ENCODE measurements at places on chromosomes 11 and 22.

- DNase-seq: no peak
These were observed 12.7 kb upstream of the SESN3 start for GRCh38 chr11:95243673-95244072.

DNA sequence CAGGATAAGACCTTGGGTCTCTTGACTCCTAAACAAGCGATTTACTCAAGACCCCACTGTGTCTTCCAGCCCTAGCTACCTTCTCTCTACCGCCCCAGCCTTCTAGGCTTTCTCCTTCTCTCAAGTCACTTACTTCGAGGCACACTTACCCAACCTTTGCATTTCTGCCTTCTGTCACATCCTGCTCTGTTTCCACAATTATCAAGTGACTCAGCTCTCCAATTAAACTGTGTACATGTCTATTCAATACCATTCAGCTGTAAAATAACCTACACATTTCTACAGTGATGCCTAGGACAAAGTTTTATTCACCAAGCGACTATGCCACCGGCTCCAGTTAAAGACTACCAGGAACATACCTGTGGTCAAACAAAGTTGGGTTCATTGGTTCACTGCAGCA is 69.0 kb downstream of the LARGE1 start:
- no peak for DNase-seq

DNA sequence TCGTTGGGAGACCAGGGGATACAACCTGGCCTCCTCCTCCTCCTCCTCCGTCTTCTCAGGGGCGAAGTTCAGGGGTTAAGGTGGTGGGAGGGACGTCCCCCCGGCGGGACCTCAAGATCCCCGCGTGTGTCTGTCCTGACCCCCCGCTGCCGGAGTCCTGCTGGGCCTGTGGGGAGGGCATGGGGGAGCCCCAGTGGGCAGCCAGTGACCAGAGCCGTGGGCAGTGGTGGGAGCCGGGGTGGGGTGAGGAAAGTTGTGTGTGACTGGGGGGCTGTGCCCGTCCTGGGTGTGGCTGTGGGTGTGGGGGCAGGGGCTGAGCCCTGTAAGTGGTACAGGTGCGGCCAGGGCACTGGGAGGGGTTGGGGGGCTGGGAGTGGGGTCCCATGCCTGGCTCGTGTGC is 10.1 kb downstream of the TSPAN4 start:
- DNase-seq: no peak

GRCh38 chr11:91136631-91137030 is 913.8 kb upstream of the CHORDC1 start:
- no peak for DNase-seq

DNA sequence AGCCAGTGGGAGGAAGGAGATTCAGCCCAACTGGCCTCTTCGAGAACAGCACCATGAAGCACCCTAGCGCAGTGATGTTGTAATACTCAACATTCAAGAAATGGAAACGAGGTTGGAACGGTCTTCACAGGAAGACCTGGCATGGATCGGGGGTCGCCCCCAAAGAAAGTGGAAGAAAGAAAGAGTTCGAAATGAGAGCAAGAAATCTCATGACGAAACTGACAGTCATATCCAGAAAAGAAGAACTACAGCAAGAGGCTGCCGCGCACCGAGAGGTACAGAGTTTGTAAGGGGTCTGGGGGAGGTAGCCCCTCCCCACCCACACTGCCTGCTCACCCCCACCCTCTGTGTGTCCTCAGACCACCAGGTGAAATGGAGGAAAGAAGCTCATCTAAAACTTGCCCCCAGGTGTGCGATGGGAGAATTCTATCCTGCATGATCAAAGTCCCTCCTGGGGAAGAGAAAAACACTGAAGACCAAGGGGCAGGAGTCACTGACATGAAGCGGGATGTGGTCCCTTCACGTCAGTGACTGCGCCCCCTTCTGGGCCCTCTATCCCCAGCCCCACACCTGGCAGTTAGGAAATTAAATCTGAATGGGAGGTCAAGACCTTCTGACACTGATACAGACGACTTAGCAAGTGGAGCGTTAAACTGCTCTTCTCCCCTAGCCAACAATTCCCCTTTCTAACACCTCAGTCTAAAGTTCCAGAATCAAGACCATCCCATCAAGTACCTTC is 52.9 kb upstream of the SPATA19 start:
- DNase-seq: no peak

DNA sequence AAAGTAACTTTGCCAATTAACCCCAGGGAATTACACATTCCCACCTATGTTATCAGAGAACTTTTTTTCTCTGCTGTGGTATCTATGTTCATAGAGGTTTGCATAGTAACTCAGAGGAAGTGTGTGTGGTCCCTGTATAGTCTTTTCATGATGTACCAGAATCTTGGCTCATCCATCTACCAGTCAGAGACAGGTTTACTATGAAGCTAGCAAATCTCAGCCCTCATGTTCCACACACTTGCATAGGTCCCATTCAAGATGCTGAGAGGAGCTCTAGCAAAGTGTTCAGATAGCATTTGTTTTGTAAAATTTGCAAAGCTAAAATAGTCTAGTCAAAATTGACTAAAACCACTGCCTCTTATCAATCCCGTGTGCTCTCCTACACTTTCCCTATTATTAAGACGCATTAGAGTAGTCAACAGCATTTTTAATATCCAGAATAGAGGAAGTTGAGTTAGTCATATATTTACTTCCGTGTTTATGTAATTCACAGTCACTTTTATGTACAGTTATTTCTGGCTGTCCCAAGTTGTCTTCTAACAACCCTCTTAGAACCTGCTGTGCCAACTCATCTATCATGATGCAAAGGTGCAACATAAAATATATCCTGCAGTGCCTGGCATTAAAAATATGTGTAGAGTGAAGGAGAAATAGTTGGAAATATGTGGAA is 184.2 kb downstream of the FAM76B start:
- DNase-seq: no peak

DNA sequence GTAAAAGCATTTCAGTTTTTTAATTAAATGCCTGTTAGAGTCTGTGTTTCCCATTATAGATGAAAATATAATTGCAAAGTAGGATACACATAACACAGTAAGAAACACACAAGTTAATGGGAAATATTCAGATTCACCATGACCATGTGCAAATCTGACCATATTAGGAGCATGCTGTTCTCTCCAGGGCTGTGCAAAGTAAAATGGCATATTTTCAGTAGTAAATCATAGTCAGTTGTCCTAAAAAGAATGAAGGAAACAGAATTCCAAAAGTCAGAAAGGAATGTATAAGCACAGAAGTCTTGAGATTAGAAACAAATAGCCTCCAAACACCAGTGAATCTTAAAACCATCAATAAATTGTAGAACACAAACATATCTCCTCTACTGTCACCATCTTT is 44.4 kb downstream of the CNTN5 start:
- no peak for DNase-seq

DNA sequence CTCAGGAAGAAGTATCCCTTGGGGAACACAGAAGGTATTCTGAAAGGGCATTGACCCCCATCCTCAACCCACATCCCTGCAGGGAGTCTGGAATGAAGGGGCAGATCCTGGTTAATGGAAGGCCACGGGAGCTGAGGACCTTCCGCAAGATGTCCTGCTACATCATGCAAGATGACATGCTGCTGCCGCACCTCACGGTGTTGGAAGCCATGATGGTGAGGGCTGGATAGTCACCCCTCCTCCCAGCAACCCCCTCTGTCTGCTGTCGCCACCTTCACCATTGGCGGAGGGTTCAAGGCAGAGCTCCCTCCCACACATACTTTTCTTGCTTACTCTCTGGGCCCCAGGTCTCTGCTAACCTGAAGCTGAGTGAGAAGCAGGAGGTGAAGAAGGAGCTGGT is 5.3 kb downstream of the ABCG4 start:
- no peak for DNase-seq

DNA sequence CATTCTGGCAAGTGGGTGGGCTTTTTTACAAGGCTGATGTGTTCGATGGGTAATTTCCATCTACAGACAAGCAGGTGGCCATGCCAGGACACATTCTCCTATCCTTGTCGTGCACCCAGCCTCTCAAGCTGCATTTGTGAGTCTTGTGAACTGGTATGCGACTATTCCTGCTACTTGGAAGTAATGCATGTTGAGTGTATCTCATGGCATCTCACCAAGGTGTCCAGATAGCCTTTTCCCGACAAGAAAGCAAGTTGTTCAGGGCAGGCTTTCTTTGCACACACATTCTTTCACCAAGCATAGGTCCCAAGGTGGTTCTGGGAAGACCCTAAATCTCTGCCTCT is 18.8 kb upstream of the SYT13 start:
- DNase-seq: no peak

- no peak for DNase-seq
These were observed 7.3 kb downstream of the CRYBB3 start for GRCh38 chr22:25206998-25207397.

GRCh38 chr22:50502628-50503474 is 4.7 kb downstream of the LMF2 start:
- no peak for DNase-seq

GRCh38 chr11:65251476-65251875 is 10.3 kb upstream of the POLA2 start:
- DNase-seq: no peak

DNA sequence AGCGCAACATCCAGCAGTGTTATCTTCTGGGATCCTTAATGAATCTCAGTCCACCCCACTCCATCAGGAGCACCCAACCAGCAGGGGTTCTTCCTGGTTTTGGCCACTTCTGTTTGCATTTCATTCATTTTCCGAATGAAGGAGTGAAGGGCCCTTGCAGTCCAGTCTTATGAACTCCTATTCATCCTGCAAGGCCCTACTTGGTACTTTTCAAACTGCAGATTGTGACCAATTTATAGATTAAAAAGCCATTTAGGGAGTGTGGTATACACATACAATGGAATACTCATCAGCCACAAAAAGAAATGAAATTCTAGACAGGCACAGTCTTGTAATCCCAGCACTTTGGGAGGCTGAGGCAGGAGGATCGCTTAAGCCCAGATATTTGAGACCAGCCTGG is 10.2 kb upstream of the MN1 start:
- DNase-seq: no peak

DNA sequence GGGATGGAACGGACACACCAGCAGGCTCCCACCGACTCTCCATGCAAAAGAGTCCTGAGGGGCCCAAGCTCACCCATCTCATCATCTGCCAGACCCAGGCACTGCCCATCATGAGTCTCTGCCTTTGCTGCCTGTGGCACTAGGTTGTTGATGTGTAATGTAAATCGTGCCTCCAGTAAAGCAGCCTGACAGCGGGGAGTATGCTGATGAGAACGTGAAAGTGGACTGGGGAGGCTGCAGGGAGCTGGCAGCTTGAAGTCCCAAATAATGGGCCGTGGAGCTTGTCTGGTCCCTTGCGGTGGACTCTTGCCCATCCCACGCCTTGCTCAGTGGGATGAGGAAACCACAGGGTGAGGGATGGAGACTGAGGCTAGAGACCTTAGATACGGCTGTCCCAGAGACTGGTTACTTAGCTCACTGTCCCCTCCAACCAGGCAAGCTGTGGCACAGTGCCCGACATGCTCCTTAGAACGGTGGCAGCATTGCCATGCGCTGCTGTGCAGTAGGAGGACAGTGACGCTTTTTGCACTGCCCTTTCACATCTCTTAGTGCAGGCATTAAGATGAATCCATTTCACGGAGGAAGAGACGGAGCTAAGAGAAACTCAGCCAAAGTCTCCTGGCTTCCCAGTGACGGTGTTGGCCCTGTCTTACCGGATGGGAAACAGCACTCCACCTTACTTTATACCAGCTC is 39.6 kb upstream of the PLET1 start:
- no peak for DNase-seq

- DNase-seq: no peak
These were observed 3.2 kb upstream of the RTN4R start for GRCh38 chr22:20271114-20271994.

DNA sequence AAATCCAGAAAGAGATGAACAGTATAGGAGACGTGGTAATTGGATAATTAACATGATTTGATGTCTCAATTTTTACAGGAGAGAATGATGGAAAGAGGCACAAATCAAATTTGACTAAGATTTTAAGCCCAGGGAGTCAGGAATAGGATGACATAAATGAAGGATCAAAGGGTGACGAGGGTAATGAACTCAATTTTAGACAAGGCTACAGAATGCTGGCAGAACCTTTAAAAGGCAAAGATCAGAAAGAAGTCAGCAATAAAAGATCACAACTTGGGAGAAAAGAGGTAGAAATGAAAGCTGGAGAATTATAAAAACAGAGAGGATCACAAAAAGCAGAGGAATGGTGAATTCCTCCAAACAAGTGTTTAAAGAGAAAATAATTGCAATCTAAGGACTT is 13.0 kb upstream of the OR8A1 start:
- DNase-seq: no peak

- DNase-seq: no peak
These were observed 79.7 kb upstream of the LINC01488 start for GRCh38 chr11:69401715-69402114.

DNA sequence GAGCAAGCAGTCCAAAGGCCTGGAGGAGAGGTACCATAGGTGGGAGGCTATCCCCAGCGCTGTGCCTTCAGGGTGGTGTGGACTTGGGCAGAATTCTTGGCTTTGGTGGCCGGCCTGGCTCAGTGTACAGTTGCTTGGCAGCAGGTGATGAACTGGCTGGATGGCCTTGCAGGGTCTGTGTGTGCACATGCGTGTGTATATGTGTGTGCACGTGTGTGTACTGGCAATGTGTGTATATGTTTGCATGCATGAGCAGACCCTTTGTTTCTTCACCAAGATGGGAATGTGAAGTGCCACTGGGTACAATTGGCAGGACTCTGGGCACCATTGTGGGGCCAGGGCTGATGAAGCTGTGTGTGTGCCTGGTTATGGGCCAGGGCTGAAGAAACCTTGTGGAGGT is 53.0 kb downstream of the CEP164 start:
- no peak for DNase-seq

DNA sequence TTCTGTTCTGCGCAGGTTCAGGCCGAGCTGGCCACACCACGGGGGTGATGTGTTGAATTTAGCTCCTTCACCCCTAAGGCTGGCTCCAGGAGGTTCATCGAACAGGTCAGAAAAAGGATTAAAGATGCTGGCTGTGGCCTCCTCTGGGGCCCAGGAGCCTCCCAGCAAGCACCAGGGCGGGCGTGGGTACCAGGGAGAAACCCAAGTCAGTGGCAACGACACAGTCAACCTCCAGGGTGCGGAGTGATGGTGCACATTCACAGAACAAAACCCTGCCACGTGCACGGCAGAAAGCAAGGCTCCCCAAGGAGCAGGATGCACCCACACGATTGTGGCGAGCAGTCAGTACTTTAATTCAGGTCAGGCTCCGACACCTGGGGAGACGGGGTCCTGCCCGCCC is 10.8 kb downstream of the C11orf24 start:
- DNase-seq: no peak

- DNase-seq: no peak
These were observed 9.6 kb downstream of the GNAZ start for GRCh38 chr22:23079814-23080521.

- no peak for DNase-seq
These were observed 5.9 kb downstream of the PLXNB2 start for GRCh38 chr22:50301581-50301991.

All from activated CD4-positive, alpha-beta T cell treated with anti-CD3 and anti-CD28 coated beads for 4 hours (primary cell).